ENCODE measurements at places on chromosomes 7 and 10.

- no peak for DNase-seq
Measured at GRCh38 chr10:60521974-60522405, 132.3 kb upstream of the ANK3 start.

DNA sequence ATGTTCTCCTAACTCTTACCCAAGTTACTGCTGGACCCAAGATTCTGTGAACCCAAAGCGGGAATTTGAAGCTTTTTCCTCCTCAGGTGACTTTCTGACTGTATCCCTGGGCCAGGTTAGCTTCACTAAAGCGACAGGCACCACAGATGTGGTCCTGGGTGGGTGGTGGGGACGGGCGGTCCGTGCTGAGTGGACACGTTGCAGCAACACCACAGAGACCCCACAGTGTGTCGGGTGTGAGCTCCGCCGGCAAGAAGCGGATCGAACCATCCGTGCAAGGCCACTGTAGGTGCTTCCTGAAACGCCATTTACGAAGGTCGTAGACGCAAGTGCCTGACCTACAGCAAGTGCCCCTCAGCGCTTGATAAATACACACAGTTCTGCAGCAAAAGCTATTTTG is 325.9 kb downstream of the ADARB2 start:
- no peak for DNase-seq

DNA sequence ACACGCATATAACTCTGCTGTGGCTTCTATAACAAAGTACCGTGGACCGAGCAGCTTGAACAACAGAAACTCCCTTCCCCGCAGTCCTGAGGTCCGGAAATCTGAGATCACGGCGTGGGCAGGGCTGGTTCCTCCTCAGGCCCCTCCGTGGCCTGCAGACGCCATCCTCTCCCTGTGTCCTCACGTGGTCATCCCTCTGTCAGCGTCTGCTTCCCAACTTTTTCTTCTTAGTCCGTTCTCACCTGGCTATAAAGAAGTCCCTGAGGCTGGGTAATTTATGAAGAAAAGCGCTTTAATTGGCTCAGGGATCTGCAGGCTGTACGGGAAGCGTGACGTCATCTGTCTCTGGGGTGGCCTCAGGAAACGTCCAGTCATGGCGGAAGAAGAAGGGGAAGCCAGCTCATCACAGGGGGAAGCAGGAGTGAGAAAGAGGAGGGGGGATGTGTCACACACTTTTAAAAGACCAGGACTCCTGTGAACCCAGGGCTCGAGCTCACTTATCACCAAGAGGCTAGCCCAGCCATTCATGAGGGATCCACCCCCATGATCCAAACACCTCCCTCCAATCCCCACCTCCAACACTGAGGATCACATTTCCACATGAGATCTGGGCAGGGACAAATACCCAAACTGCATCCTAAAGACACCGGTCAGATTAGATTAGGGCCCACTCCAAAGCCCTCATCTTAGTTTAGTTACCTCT is 91.2 kb upstream of the INSIG1 start:
- DNase-seq, result peak; percentile 61

GRCh38 chr7:12770227-12770975 is 83.0 kb downstream of the ARL4A start:
- DNase-seq, result no peak

DNA sequence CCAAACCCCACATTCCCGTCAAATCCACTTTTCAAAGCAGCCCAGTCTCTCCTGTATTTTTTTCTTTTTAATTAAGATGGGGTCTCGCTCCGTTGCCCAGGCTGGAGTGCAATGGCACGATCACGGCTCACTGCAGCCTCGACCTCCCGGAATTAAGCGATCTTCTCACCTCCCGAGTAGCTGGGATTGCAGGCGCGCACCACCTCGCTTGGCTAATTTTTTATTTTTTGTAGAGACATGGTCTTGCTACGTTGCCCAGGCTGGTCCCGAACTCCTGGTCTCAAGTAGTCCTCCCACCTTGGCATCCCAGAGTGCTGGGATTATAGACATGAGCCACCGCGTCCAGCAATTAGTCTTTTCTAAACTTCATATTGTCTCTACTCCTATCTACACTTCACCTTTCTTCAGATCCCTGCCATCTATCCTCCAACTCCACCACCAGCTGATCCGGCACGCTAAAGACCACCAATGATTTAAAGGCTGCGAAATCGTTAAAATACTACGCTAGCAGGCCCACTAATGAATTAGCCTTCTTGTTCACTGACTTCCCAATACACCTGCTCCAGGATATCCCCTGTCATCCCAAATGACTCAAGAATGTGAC is 525 bp upstream of the CHUK start:
- DNase-seq, result no peak

- DNase-seq, result no peak
Measured at GRCh38 chr7:11212816-11213215, 239.1 kb downstream of the PHF14 start.

- DNase-seq, result no peak
Measured at GRCh38 chr10:759898-760477, 70.5 kb upstream of the DIP2C start.

GRCh38 chr7:89401099-89401498 is 605.6 kb upstream of the TEX47 start:
- DNase-seq, result no peak
